ENCODE measurements at places on chromosomes 3 and 15.
A peak's percentile ranks its signal among the peaks of the same experiment; 100 is the strongest.

DNA sequence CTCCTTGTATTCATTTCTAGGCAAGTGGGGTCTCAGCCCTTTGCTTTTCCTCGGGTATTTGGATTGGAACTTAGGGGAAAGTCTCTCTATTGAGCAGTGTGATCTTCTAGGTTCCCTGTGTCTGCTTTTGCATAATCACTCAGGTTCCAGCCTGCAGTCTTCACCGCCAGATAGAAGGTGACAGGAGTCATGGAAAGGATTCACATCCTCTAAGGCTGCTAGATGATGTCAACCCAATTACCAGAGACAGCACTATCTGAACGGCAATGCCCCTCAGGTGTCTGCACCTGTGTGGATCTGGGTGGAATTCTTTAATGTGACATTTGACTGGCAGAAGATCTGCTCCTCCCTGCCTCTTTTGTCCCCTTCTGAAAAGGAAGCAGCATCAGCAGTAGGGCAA is 177.7 kb downstream of the P3H2 start:
- DNase-seq, result no peak

DNA sequence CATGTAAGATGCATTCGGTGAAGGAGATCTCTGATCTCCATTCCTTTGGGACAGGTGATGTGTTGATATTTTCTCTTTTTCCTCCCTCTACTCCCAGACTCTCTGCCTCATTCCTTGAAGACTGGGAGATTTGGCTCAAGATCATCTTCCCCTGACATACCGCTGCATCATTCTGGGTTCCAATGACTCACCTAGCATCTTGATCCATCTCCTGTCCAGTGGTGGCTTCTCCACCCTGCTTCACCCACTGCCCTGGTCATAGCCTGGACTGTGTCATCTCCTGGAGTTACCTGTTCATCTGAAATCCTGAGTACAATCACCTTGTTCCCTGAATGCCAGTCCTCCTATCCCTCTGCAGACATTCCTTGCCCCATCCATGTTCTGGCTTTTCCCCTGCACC is 57.4 kb upstream of the TRAK1 start:
- DNase-seq, result no peak

DNA sequence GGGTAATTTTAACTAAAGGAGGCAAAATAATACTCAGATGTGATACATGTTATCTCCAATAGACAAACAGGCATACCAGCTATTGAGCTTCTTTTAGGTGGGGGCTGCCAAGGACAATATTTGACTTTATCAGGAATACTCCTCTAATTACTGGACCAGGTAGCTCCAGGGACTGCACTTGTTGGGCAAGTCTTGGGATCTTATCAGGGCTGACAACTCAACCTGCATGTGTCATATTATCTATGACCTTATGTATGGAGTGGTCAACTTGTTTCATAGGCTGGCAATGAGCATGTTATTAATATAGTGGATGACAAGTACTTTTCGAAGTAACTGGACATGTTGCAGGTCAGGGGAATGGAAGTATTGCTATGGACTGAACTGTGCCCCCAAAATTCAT is 15.0 kb upstream of the ZNF445 start:
- no peak for DNase-seq

- DNase-seq, result no peak
Measured at GRCh38 chr15:39434751-39435238, 146.1 kb upstream of the THBS1 start.

GRCh38 chr15:96273317-96274086 is 57.0 kb upstream of the NR2F2 start:
- DNase-seq, result no peak

DNA sequence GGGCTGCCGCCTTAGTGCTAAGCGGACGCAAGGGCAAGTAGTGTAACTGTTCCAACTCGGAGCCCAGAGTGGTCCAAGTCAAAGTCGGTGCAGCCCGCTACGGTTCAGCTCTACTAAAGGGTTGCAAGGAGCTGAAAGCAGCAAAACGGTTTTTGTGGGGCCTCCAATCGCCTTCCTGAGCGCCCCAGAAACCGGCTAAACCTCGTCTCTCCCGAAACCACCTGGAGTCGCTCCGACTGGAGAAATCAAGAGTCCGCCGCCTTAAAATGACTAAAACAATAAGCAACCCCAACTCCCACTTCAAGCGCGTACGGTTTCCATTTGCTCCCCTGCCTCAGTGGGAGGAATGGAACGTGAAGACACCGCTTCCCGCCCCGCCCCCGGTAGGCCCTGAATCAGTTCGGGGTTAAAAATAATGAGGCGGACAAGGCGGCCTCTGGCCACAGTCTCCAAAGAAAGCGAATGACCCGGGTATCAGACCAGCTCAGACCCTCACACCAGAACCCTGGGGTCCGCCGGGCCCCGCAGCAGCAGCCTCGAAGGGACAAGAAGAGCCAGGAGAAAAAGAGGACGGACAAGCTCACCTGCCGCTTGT is 401 bp downstream of the SEC11A start:
- DNase-seq, result peak; percentile 52

DNA sequence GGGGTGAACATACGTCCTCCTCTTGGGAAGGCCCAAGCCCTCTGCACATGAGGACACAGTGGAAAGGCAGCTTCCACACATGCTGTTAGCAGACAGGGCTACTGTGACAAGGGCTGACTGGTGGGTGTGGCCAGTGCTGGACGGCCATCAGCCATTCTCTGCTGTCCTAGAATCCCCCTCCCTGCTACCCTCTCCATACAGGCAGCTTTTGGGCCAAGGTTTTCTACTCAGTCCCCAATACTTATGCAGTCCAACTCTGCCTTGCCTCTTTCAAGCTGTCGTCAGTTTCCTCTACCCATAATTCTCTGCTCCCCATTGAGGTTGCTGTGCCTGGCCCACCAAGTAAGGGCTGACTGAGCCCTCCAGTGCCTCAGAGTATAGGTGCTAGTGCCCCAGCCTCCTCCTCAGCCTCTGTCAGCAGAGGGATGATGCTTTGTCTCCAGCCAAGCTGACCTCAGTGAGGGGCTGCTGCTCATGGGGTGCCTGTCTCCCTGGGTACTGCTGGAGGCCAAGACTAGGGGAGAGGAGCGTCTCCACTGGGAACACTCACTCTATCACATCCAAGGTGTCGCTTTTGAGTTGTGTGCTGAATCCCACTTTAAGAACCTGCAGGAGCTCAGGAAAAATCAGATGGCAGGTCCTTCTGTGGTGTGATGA is 2.8 kb downstream of the LOXL1 start:
- no peak for DNase-seq

GRCh38 chr3:15653321-15653720 is 51.8 kb downstream of the BTD start:
- DNase-seq, result no peak

- no peak for DNase-seq
Measured at GRCh38 chr15:29034151-29034550, 148.4 kb downstream of the APBA2 start.

DNA sequence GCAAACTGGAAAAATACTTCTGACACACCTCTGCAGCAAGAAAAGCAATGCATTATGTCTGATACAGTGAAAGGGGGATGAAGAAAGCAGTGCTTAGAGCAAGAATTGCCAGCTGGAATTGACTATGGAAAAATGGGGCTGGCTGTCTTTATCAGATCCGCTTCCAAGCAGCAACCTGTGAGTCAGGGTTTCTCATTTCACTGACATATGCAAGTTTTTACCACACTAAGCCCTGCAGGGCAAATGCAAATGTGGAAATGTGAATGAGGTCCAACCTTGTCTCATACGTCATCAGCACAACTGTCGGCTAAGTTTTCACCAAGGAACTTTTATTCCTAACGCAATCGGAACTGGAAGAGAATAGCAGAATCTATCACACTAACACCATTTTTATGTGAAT is 172.5 kb upstream of the GADL1 start:
- no peak for DNase-seq

- DNase-seq, result no peak
Measured at GRCh38 chr3:77489216-77489615, 449.3 kb downstream of the ROBO2 start.

DNA sequence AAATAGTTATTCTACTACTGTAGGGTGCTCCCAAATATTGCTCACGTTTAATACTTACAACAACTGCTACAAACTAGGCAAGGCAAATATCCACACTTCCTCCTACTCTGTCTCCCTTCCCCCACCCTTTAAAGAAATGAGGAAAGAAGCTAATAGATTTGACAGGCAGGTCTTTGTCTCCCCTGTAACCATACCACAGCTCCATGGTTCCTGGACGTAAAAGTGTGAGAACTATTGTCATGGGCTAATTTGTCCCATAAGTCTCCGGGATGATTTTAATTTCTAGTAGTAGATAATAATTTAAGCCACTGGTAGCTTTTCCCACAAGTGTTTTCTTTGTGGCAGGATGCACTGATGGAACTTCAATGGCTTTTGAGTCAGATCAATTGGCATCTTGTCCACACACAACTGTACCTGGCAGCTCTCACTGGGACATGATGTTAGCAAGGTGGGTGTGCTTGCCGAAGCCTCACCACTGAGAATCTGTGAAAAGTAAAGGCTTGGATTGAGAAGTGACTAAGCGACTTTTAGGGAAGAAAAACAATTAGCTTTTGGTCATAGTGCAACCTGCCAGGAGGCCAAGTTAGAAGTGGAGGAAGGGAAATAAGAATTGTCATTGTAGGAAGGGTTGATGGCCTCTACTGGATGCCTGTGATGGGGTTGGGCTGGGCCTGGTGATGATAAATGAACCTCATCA is 1.4 kb upstream of the CPOX start:
- DNase-seq, result no peak

GRCh38 chr3:134378818-134379217 is 4.6 kb upstream of the AMOTL2 start:
- DNase-seq, result no peak

DNA sequence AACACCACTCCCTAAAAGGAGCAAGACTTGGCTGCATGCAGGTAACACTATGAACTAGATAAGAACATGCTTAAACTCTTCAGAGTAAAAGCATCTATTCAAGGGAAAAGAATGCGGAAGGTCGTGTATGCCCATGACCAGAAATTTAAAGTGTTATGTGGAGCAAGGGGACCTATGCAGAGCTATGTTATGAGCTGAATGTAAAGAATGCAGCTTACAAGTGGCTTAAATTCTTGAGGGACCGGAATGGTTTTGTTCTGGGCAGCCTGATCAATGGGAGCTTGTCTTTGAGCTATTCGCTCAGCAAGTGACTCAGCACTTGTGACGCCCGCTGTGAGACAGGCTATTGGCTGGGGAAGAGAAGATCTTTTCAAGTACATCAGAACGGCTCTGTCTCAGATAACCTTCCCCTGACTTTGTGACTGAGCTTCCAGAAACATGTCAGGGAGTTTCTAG is 367.5 kb upstream of the THBS1 start:
- no peak for DNase-seq

- DNase-seq, result peak; percentile 68
Measured at GRCh38 chr3:7290077-7290825, 429.3 kb downstream of the GRM7 start.

DNA sequence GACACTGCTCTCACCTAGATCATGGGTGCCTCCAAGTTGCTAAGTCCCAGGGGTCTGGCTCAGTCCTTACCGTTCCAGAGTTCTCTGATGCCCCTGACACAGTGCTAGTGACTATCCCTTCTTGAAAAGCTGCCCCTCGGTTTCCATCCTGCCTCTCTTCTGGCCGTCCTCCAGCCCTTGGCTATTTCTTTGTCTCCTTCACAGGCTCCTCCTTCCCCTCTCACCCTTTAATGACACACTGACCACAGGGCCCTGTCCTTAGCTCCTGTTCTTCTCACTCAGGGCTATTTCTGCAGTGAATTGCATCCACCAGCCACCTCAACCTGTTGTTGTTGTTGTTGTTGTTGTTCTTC is 31.1 kb downstream of the SLC28A1 start:
- no peak for DNase-seq

GRCh38 chr3:37742574-37743212 is 119.0 kb upstream of the CTDSPL start:
- DNase-seq, result no peak

- DNase-seq, result no peak
Measured at GRCh38 chr3:33482111-33482521, 41.9 kb upstream of the UBP1 start.

DNA sequence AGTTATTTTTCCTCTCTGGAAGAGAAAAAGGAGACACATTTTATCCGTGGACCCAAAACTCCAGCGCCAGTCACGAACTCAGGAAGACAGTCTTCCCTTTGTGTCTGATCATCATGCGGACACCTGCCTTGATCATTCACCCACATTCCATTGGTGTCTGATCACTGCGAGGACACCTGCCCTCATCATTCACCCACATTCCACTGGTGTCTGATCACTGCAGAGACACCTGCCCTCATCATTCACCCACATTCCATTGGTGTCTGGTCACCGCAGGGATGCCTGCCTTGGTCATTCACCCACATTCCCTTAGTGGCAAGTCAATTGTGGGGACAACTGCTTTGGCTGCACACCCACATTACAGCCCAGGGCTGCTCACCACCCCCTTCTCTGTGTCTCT is 148.9 kb downstream of the ROBO1 start:
- no peak for DNase-seq

DNA sequence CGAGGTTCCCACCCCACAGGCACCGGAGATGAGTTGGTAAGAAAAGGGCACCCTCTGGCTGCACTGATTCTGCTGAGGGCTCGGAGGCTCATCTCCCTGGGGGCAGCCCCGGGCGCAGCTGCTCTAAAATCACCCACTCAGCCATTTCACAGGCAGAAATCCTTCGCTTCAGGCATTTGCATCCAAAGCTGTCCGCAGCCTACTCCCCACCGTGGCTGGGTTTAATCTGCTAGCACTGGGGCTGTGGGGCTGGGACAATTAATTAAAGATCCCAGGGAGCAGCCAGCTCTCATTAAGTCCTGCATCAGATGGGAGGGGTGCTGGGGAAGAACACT is 104.3 kb upstream of the PRR20G start:
- no peak for DNase-seq

DNA sequence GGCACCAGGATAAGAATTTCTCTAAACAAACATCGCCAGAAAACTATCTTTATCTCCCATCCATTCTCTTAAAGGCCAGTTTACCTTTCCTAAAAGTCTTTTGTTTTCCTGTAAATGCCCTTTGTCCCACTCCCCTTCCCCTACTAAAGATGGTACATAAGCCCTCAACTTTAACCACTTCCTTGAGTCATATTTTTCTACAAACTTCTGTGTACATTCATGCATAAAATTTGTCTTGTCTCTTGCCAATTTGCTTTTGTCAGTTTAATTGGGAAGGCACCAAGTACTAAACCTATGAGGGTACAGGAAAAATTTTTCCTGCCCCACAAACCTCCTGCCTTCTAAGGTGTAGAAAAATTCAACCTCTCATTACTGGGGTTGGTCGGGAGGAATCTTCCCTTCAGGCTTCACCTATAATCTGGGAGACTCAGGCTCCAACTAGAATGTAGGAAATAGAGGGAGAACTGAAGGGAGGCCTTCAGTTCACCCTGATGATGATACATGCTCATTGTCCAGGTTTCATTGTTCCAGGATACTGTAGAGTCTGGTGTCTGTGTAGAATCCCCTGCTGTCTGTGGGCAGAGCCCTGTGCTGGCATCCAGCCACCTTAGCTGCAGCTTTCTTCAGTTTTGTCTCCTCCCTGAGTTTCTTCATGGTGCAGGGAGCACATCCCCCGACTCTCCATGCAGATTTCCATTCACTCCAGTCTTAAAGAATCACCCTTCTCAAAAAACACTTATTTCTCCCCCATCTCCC is 53.2 kb downstream of the CD200R1L start:
- DNase-seq, result no peak

All from bone marrow (tissue), 2 donors.